Tibial nerve (tissue), 4 donors: ENCODE measurements at places on chromosomes 7 and 10. TPM values are rescaled to one million over a fixed set of nuclear protein-coding genes. Genes with fewer than 3 reads are reported as not detected.

GRCh38 chr7:32588657-32589056, 93.4 kb downstream of the AVL9 start:
- H3K4me3 ChIP-seq = no peak overlapping the region
- no peak overlapping the region for H3K27ac ChIP-seq
- H3K27me3 ChIP-seq = no peaks in the 10 kb centered on the region
- no peak for DNase-seq
- H3K36me3 ChIP-seq = peaks cover 2% of the 10 kb centered on the region
- peaks cover 22% of the 10 kb centered on the region for H3K4me1 ChIP-seq

GRCh38 chr10:26557641-26558014, 119.5 kb downstream of the APBB1IP start:
- H3K4me3 ChIP-seq = no peak overlapping the region
- no peaks in the 10 kb centered on the region for H3K36me3 ChIP-seq
- no peaks in the 10 kb centered on the region for H3K4me1 ChIP-seq
- no peaks in the 10 kb centered on the region for H3K27me3 ChIP-seq
- no peak for DNase-seq

DNA sequence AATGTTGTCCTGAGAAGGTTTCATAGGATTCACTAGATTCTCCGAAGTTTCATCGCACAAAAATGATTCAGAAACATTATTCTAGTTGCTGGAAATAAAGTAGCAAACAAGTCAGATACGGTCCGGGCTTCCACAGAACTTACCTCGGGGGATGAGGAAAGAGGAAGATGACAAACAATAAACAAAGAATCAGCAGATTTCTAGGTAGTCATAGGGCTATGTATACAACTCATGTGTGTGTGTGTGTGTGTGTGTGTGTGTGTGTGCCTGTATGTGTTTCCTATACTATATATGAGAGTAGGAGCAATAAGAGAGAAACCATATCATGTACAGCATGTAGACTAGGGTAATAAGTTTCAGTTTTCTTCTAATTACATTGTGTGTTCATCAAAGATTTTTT, 16.5 kb downstream of the TMEM236 start:
- no peaks in the 10 kb centered on the region for H3K27me3 ChIP-seq
- H3K4me3 ChIP-seq = no peak overlapping the region
- no peak for DNase-seq
- H3K36me3 ChIP-seq = no peaks in the 10 kb centered on the region
- no peaks in the 10 kb centered on the region for H3K4me1 ChIP-seq
- no peak overlapping the region for H3K27ac ChIP-seq

- no peak overlapping the region for H3K27ac ChIP-seq
- DNase-seq = no peak
- no peaks in the 10 kb centered on the region for H3K4me1 ChIP-seq
- no peaks in the 10 kb centered on the region for H3K27me3 ChIP-seq
- H3K4me3 ChIP-seq = no peak overlapping the region
Observed at GRCh38 chr7:41037691-41038090, 665.2 kb downstream of the INHBA start.

- DNase-seq = peak; percentile 49
- peaks cover 94% of the 10 kb centered on the region for H3K4me1 ChIP-seq
- no peaks in the 10 kb centered on the region for H3K36me3 ChIP-seq
- no peaks in the 10 kb centered on the region for H3K27me3 ChIP-seq
- H3K4me3 ChIP-seq = no peak overlapping the region
Observed at GRCh38 chr10:13834581-13835286, 248.0 kb downstream of the PRPF18 start.

GRCh38 chr7:157751406-157751805, 414.6 kb downstream of the DNAJB6 start:
- H3K4me3 ChIP-seq = no peak overlapping the region
- DNase-seq = no peak
- no peaks in the 10 kb centered on the region for H3K27me3 ChIP-seq
- no peaks in the 10 kb centered on the region for H3K4me1 ChIP-seq

GRCh38 chr10:74243067-74243466, 92.0 kb downstream of the ADK start:
- peaks cover 5% of the 10 kb centered on the region for H3K36me3 ChIP-seq
- H3K4me3 ChIP-seq = no peak overlapping the region
- no peaks in the 10 kb centered on the region for H3K27me3 ChIP-seq
- DNase-seq = no peak

DNA sequence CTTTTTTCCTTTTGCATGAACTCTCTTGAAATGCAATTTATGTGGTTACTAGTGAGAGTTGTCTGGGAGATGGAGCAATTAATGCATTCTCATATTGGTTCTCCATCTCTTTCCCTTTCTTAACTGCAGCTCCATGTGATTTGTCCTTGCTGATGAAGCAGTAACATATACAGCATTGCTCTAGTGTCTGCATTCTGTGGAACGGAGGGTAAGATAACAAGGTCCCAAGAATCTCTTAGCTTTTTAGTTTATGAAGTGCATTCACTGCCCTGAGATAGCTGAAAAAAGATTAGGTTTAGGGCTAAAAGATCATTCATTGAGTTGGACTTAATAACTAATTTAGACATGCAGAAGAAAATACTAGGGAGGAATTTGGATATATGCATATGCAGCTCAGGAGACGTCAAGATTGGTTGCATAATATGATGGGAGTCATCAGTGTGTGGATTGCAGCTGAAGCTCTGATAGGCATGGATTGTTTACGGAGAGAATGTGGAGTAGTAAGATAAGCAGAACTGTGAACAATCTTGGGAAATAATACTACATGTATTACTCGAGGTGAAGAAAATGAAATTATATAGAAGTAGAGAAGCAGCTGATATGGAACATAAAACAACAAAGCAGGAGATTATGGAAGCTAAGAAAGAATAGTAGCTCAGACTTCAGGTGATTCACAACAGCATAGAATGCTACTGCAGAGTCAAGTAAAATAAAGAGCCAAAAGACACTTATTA, 404.7 kb downstream of the ARL4A start:
- H3K27me3 ChIP-seq = no peaks in the 10 kb centered on the region
- H3K27ac ChIP-seq = no peak overlapping the region
- H3K4me1 ChIP-seq = no peaks in the 10 kb centered on the region
- no peak for DNase-seq

DNA sequence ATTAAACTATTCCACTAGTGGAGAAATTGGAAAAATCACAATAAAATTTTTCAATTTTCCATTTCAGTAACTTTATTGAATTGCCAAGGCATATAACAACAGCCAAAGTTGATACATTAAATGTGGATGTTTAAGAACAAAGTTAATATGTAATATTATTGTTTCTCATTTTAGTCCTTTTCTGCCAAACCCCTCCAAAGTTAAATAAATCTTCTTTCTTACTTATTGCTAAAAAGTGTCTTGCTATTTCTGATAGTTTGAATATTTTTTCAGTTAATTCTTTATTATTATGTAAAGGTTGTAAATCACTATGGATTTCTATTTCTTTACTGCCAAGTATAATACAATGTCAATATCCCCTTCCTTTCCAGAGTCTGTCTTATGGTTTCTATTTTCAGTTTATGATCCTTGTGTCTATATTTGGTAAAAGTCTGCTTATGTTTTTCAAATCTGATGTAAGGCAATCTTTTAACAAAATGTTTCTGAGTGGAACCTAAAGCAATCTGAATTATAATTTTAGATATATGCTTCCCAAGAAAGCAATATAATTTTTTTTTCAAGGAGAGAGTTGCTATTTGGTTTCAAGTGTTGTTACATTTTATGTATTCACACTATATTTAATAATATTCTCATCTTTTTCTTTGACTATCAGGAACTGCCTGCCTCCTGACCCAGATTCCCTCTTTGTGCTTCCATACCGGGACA, 80.3 kb upstream of the RHOBTB1 start:
- H3K36me3 ChIP-seq = no peaks in the 10 kb centered on the region
- no peaks in the 10 kb centered on the region for H3K27me3 ChIP-seq
- no peak overlapping the region for H3K4me3 ChIP-seq
- no peak overlapping the region for H3K27ac ChIP-seq
- H3K4me1 ChIP-seq = no peaks in the 10 kb centered on the region

DNA sequence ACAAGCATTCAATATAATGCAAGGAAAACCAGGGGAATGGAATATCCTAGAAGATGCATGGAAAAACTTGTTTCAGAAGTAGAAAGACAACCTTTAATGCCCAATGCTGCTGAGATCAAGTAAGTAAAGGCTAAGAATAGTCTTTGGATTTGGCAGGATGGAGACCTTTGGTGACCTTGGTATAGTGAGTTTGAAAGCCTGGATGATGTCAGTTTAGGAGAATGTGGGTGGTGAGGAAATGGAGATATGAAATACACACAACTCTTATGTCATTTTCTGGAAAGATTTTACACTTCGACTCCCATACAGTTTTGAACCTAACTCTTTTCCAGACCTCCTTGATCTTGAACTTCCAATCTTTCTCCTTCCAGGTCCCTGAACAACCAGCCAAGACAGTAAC, 185.7 kb downstream of the TFEC start:
- no peaks in the 10 kb centered on the region for H3K36me3 ChIP-seq
- H3K4me1 ChIP-seq = no peaks in the 10 kb centered on the region
- H3K27me3 ChIP-seq = no peaks in the 10 kb centered on the region
- no peak for DNase-seq
- no peak overlapping the region for H3K27ac ChIP-seq

DNA sequence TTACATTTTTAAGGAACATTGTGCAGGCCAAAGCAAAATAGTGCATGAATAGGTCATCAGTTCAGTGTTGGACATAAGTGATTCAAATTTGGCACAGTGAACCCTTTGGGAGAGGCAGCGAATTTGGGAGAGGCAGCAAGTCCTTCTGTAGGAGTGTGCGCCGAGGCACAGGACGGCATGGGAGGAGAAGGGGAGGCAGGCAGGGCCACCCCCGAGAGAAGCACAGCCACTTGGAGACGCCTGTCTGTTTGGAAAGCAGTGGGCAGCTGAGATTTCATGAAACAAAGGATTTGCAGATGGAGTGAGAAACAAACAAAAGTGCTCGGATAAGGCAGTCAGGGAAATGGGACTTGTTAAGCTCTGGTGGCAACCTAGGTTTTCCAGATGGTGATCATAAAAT, 30.6 kb downstream of the VIPR2 start:
- H3K27ac ChIP-seq = no peak overlapping the region
- H3K27me3 ChIP-seq = peaks cover 17% of the 10 kb centered on the region
- no peak for DNase-seq
- no peak overlapping the region for H3K4me3 ChIP-seq

GRCh38 chr7:95690367-95690947, 81.9 kb upstream of the DYNC1I1 start:
- no peak for DNase-seq
- H3K27me3 ChIP-seq = no peaks in the 10 kb centered on the region
- H3K36me3 ChIP-seq = no peaks in the 10 kb centered on the region

- H3K27me3 ChIP-seq = no peaks in the 10 kb centered on the region
- no peaks in the 10 kb centered on the region for H3K36me3 ChIP-seq
- no peak for DNase-seq
- H3K4me1 ChIP-seq = no peaks in the 10 kb centered on the region
Observed at GRCh38 chr7:112272921-112273561, 66.5 kb downstream of the ZNF277 start.

GRCh38 chr10:8583096-8583495, 528.6 kb downstream of the GATA3 start:
- no peak overlapping the region for H3K4me3 ChIP-seq
- no peaks in the 10 kb centered on the region for H3K27me3 ChIP-seq
- DNase-seq = no peak

DNA sequence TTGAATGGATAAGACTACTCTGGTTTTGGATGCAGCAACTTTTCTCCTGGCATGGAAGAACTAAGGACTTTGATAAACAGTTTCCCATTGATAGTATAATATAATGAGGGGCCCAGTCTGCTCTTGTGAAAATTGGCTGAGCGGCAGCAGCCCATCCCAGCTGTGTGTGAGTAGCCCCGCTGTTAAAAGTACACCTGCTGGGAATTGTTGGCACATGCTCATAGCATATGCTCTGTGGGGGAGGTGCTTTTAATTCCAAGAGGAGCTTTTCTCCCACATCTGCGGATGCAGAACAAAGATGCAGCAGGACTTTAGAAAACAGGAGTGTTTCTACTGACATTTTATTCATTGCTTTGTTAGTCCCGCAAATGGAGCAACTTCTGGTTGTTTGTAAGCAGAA, 19.0 kb downstream of the SRI start:
- no peaks in the 10 kb centered on the region for H3K4me1 ChIP-seq
- H3K27ac ChIP-seq = no peak overlapping the region
- no peaks in the 10 kb centered on the region for H3K36me3 ChIP-seq
- DNase-seq = no peak
- H3K4me3 ChIP-seq = no peak overlapping the region

- no peak overlapping the region for H3K4me3 ChIP-seq
- no peak for DNase-seq
- H3K36me3 ChIP-seq = no peaks in the 10 kb centered on the region
- no peaks in the 10 kb centered on the region for H3K4me1 ChIP-seq
- H3K27ac ChIP-seq = no peak overlapping the region
Observed at GRCh38 chr7:118245267-118246040, 20.9 kb downstream of the ANKRD7 start.

DNA sequence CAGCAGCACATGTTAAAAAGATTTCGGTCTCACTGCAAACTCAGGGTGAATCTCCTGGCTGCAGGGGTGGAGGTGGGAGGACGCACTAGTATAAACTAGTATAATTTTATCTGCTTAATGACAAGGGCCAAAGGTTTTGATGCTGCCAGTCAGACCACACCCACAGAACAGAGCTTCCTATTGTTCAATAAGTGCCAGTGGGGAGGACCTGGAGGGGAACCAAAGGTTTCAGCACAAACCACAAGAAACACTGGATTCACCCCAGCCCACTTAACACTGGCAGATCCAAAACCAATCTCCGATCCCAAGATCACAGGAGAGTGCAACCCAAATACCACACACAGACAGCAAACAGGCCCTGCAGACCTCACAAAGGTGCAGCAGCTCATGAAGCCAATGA, 6.6 kb downstream of the VOPP1 start:
- H3K27ac ChIP-seq = no peak overlapping the region
- no peak overlapping the region for H3K4me3 ChIP-seq
- no peaks in the 10 kb centered on the region for H3K36me3 ChIP-seq
- H3K27me3 ChIP-seq = no peaks in the 10 kb centered on the region
- DNase-seq = no peak

- H3K27me3 ChIP-seq = no peaks in the 10 kb centered on the region
- no peak overlapping the region for H3K27ac ChIP-seq
- H3K4me3 ChIP-seq = no peak overlapping the region
- no peaks in the 10 kb centered on the region for H3K36me3 ChIP-seq
- peaks cover 39% of the 10 kb centered on the region for H3K4me1 ChIP-seq
- peak; percentile 54 for DNase-seq
Observed at GRCh38 chr7:41010418-41010817, 692.5 kb downstream of the INHBA start.

TEX47 gene
- total RNA-seq = not detected

PROSER2 gene
- 98.4 TPM for total RNA-seq

PLXNA4 gene
- total RNA-seq = 14.7 TPM

SLC18A3 gene
- not detected for total RNA-seq

PPP1R17 gene
- total RNA-seq = not detected

DLX5 gene
- not detected for total RNA-seq

ECHDC3 gene
- 73.2 TPM for total RNA-seq

ZSWIM8 gene
- total RNA-seq = 126 TPM
